ENCODE measurements at places on chromosomes 13 and 19.
A peak's percentile ranks its signal among the peaks of the same experiment; 100 is the strongest.

DNA sequence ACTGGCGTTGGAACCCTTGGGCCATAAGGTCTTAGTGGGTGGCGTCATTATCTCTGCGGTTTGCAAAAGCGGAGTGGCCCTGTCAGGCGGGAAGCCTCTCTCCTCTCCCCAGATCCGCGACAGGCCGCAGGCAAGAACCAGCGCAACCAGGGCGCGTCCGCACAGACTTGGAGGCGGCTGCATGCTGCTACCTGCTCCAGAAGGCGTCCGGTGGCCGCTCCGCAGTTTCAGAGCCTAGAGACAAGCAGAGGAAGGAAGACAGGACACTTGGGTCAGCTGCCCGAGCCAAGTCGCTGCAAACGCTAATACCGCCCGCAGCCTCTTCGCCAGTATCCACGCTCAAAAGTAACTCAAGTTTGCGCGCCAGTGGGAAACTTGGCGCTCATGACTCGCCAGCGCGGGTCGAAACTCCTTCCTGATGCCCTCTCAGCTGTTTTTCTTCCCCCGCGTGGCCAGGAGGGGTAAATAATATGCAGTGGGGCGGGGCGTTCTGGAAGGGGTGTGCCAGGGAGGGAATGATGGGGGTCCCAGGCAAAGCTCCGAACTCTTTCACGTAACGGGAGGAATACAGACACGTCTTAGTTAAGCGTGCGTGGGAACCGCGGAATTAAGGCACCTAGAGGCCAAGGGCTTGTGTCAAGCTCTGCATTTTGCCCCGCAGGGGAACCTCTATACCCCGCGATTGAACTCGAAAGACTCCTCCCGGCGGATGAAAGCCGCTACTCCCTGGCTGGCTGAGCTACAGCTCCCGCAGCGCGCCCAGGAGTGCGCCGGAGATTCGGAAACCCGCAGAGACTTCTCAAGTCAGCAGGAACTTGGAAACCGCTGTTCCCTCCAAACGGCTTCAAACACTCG lies at the start of gene EDNRB:
Gene EDNRB, minus strand, starts transcription at position 441 of the 855 bp plus-strand sequence. Its CDS starts 258 bp downstream, at position 183.
- peak; percentile 8 for DNase-seq

- no peak for DNase-seq
Measured at GRCh38 chr13:112452380-112453206, 76.4 kb downstream of the SPACA7 start.

DNA sequence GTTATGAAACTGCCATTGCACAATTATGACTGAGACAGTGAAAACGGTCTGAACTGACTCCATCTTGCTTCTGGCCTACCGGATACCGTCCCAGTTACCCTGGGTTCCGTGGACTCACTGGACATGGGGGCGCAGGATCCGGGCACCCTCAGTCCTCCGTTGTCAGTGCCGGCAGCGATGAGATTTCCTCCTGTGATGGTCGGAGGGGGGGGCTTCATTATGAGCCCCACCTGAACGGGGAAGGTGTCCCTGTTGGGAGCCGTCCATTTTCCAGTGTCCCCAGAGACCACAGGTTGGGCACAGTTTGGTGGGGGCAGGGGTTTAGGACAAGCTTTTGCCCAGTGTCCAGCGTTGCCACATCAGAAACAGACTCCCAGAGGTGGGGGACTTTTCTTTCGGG lies 23.4 kb downstream of the TMEM255B start:
- DNase-seq, result no peak

GRCh38 chr13:45464141-45464686 lies 525 bp upstream of the COG3 start:
- no peak for DNase-seq

GRCh38 chr19:49771674-49772139 lies 4.9 kb downstream of the AP2A1 start:
- DNase-seq, result no peak

DNA sequence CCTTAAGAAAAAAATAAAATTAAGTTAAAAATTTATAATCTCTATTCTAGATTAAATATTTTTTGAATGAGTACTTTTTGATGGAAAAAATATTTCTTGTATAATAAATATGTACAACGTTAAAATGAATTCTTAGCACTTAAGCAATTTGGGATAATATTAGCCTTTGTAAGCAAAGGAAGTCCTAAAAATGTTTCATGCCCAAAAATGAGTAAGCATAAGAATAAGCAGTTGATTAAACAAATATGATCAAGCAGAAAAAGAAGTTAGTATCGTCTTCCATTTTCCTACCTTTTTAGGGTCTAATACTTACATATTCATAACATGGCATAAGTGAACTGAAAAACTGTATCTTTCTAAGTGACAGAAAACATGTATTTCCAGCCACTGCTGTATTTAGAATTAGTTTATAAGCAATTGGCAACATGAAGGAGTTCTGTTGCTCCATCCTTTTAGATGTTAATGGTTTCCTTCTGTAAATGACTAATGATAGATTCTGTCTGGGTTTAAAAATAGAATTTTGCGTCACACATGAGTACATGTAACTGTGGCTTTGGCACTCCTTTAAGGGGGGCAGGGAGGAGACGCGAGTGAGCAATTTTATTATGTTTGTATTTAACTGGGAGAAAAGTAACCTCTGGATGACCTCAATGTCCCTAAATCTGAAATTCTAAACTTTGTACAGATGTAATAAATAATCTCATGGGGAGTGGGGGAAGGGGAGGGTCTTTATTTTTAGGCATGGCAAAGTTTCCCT lies 237.4 kb downstream of the RGCC start:
- peak; percentile 4 for DNase-seq

GRCh38 chr19:1379126-1379905 lies 4.4 kb upstream of the NDUFS7 start:
- DNase-seq, result no peak

DNA sequence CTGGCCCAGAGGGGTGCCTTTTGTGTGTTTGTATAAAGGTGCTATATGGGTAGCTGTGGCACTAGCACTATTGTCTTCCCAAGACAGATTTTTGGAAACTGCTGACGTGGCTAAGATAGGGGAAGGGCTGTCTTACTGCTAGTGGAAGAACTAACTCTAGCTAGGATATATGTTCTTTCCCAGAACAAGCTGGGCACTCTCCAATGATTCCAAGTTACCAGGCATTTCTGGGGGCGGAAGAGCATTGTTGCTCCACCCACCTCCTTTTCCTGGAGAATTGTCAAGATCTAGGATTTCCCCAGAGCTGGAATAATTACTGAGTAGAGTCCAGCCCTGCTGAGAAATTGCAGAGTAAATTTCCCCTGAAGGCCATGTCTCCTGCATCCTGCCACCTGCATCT lies 408.3 kb downstream of the KLF5 start:
- no peak for DNase-seq

GRCh38 chr19:4844348-4845179 lies 13.1 kb upstream of the TICAM1 start:
- no peak for DNase-seq

DNA sequence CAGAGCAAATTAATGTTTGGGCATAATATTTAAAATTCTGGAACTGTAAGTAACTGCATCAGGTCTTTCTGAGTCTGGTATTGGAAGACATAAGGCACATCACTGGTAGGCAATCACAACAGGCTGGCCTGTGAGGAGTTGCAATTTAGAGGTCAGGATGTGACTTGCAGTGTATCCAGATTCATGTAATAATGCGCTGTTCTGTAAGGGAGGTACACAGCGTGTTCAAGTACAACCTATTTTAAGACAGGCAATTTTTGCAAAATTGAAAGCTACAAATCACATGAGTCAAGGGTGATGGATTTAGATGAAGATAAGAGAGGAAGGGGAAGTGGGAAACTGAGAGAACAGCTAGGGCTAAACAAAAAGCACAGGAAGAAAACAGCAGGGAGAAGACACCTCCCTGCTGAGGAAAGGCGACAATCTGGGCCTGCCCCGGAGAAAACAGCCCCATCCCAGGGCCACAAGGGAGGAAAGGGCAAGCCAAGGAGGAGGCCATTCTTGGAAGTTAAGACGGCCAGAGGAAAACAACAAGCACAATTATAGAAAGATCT lies 138.1 kb downstream of the LACC1 start:
- no peak for DNase-seq

GRCh38 chr13:45215392-45216077 lies 14.7 kb upstream of the KCTD4 start:
- DNase-seq, result no peak

DNA sequence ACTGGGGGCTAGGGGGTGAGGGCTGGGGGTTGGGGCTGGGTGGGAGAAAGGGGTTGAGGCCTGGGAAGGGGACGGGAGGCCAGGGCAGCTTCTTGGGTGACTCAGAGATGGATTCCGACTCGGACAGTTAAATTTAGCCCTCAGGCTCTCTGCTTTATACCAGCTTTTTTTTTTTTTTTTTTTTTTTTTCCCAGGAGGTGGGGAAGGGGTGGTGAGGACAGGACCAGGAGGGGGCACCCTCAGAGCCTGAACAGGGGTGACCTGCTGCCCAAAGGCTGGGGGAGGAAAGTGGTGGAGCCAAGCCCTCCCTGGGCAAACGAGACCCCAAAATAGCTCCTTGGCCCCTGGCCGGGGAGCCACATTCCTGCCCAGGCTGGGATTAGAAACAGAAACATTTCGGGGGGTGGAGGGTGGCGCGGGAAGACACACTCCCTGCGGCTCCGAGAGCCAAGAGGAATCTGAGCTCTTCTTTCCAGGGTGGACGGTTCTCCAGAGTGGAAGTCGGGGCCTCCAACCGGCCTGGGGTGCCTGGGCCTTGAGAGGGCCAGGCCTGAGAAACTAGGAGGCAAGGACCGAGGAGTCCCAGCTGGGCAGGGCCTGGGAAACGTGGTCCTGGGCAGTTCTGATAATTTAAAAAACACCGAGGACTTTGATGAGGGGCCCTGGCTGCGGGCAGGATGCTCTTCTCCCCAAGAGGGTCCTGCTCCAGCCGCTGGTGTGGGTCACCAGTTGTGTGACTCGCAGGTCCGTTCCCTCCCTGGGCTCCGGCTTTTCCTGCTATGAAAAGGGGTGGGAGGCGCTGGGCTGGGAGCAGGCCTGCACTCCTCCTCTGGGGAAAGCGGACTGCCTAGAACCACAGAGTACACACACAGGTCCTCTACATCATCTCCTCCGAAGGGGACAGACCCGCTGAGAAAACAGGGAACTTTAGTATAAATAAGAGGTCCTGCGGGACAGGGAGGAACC lies 813 bp upstream of the DMPK start:
- DNase-seq, result no peak

DNA sequence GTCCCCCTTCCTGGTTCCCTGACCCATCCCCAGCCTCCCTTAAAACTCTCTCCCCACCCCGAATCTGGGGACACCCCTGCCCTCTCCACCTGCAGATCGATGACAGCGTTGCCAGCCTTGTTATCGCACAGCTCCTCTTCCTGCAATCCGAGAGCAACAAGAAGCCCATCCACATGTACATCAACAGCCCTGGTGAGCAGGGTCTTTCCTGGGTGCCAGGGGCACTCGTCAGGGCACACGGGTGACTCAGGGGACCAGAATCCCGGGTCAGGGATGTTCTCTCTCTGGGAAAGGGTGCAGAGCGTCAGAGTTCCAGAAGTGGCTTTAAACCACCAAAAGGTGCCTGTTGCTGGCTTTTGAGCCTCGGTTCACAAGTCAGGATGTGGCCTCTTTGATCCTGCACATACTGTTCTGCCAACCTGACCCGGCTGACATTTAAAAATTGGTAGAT lies 1.0 kb downstream of the CLPP start:
- no peak for DNase-seq

- DNase-seq, result no peak
Measured at GRCh38 chr19:18523841-18524240, 2.0 kb upstream of the ELL start.

- DNase-seq, result no peak
Measured at GRCh38 chr13:39893808-39894207, 238.3 kb downstream of the COG6 start.

DNA sequence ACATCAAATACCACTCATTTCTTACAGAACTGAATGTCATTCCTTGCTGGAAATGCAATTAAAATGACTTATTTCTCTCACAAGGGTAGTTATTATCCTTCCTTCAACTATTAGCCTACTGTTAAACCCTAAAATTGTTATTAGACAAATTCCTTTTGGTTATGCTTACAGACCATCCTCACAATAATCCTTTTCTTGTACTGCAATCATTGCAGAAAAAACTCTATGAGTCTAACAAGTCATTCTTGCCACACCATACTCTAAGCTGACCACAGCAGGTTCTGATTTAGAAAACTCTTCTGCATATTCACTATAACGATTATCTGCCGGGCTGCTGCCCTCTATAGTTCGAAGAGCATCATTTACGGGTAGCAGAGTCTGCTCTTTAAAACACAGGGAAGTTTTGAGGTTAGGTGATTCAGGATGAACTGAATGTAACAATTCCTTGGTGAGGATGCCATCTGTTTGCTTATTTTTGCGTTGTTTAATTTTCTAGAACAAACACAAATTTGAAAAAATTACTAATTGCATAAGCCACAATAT lies 38.2 kb downstream of the MTMR6 start:
- DNase-seq, result peak; percentile 48

DNA sequence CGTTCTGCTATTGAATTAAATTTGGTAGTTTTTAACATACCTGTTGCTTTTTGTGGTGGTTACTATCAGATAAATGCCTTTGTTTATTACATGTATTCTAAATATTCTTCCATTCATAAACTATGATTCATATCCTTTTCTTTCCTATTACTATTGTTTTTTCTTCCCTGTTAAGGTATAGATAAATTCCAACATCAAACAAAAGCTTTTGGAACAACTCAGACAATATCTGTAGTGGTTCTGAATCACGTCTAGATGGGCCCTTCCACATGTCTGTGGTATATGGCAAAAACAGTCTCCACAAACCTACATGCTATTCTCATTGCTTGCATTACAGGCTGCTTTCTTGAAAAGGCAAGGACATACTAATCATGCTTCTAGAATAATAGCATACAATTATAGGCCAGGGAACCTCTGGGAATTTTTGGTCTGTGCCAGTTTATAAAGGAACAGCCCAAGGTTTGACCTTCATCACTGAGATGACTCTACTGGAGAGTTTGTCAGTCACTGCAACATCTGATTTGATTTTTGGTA lies 6.4 kb downstream of the LRCH1 start:
- DNase-seq, result no peak

- DNase-seq, result no peak
Measured at GRCh38 chr13:83531022-83531421, 351.3 kb downstream of the SLITRK1 start.

- DNase-seq, result no peak
Measured at GRCh38 chr19:17289489-17289888, 7.8 kb downstream of the ANKLE1 start.

GRCh38 chr13:91240341-91240740 lies 107.1 kb upstream of the MIR17HG start:
- no peak for DNase-seq

GRCh38 chr13:63088226-63088625 lies 1672.6 kb upstream of the PCDH20 start:
- no peak for DNase-seq

DNA sequence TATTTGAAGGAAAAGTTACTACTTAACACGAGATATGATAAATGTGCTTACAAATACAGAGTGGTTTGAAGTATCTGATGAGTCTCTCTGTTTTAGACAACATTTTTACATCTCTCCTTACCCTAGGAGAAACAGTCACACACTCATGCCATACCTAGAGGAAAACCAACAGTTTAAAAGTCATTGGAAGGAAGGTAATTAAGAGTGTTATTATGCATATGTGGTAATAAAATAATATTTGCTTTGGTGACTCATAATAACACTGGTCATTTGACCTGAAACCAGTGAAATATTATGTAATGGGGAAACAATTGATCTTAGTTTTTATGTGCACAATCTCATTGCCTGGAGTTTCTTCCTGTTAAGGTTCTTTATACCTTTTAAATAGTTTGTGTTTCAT lies 136.9 kb upstream of the SOX21 start:
- no peak for DNase-seq

Data from caudate nucleus (tissue), 63 donors.